ENCODE measurements at places on chromosomes 5 and 9.

DNA sequence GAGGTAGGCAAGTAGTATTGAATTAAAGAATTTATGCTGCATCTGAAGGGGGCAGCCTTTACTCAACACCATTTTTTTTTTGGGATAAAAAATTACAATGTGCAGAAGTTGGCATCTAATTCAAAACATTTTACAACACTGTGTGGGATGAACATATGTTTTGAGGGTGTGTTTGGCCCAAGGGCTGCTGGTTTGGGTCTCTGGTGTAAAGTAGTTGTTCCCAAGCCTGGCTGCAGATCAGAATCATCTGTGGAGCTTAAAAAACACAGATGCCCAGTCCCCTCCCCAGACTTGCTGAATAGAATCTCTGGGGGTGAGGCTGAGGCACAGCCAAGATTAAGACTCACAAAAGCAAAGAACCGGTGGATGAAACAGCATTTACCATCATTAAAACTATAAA is 33.0 kb upstream of the PDZD2 start:
- no peak for DNase-seq

DNA sequence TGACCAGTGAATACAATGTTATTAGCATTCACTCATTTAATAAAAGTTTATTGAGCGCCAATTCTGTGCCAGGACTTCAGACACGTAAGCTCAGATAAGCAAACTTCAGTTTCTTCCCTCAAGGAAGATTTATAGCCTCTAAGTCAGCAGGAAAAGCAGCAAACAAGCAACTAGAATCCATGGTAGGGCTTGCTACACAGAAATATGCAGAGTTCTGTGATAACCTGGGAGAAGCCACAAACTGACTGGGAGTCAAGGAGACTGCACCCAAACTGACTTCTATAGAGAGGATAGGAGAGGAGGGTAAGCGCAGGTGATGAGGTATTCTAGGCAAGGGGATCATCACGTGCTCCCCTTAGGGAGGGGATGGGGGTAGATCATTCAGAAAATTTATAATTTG is 1.4 kb upstream of the OGN start:
- DNase-seq = no peak

DNA sequence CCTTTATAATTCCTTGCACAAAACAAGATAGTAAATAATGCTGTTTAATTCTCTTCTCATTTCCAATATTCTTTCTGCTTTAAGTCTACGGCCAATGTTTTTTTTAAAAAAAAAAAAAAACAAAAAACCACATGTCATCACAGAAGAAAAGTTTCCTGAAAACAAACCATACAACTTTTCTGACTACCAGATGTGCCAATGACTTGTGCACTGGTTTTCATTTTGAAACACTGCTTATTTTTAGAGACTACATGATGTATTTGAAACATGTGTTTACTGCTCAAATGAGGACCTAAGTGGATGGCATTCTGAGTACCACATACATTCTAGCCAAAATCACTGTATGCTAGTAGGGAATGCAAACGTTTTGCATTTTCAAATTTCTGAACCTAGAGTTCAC is 167.9 kb downstream of the GLIS3 start:
- DNase-seq = no peak

- DNase-seq = no peak
These were observed 324.1 kb downstream of the CDH10 start for GRCh38 chr5:24320643-24321042.

- no peak for DNase-seq
These were observed 599.7 kb upstream of the FTMT start for GRCh38 chr5:121251954-121252353.

DNA sequence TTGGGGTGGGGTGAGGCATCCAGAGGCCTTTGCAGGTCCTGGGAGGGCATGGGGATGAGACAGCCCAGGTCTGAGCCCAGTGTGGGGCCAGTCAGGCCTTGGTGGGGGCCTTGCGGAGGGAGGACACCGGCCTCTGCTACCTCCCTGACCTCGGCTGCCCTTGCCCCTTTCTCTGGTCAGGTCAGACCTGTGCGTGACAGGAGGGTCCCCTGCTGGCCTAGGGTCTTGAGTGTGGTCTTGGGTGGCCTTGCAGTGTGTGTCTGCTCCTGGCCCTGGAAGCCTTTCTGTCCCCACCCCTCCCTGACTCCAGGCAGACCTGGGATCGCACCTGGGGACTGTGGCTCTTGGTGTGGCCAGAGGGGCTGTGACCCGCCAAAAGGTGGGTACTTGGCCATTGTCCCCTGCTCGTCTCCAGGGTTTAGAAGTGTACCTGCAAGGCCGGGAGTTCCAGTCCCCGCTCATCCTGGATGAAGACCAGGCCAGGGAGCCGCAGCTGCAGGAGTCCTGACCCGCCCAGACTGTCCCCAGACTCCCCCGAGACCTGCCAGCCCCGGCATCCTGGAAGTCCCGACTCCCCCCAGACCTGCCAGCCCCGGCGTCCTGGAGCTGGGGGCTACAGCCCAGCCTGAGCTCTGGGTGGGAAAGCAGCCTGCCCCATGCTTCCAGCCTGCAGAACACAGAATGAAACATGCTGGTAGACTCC is 4.4 kb upstream of the MAN1B1 start:
- DNase-seq = no peak

DNA sequence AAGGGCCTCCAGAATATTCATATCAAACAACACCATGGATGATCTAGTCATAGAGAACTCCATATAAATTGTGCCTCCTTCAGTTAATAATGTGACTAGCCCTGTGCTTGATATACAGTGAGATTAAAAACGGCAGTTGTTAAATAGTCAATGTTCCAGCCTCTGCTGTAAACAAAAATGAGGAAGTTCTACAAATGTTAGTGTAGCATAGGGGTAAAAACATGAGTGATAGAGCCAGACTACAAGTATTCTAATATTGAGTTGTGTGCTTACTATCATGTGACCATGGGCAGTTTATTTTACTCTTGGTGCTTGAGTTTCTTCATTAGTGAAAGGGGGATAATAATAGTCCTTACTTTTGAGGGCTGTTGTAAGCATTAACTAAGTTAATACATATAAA is 43.3 kb upstream of the SLCO6A1 start:
- no peak for DNase-seq

DNA sequence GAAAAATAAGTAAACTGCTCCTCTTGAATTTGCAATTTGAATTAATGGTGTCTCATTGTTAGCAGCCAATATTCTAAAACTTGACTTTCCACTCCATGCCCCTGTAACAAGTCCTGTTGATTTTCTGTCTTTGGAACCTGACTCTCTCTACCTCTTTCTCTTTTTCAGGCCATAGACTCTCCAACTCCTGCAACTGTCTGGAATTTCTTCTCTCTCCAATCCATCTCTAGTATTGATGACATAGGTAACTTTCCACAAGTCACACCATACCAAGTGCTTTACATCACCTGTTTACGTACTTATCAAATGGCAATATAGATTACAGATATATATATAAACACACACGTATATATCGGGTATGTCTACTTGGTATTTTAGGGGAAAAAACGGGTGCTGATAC is 923 bp downstream of the C5orf34 start:
- no peak for DNase-seq

DNA sequence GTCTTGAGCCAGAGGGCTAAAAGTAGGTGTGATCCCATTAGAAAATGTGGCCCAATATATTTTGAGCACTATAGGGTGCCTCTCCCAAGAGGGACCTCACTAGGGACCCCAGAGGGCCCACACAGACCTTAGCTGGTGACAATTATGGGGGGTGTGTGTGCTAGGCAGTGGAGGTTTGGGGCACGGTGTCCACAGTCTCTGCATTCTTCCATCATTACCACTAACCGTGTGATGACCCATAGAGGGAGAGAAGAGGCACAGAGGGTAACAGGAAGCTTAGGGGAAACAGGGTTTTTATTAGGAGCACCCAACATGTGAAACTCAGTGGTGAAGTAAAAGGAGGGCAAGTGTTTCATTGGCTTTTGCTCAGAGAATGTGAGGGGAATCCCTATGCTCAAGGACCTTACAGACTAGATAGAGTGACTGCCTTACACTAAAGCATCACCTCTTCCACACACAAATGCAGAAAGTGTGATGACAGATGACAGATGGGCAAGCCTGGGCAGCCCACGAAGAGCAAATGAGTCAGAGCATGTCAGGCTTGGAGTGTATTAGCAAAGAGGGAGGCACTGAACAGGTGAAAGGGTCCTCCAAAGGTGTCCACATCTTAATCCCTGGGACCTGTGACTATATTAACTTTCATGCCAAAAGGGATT is 2.5 kb upstream of the ACTL7A start:
- DNase-seq = no peak

DNA sequence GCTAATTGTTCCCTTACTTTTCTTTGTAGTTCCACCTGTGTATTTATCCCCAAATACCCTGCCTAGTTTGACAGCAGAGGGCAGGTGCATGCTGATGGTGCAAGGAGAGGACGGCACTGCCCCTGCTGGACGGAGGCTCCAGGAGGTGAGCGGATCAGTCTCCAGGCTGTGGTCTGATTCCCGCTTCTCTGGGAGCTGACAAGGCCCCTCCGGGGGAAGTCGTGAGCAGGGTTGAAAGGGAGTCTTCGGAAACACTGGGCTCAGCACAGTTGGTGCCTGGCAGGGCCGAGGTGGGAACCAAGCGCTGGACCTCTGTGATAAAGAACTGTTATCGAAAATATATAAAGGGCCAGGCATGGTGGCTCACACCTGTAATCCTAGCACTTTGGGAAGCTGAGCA is 52.9 kb downstream of the RASGEF1C start:
- no peak for DNase-seq

GRCh38 chr9:117462861-117463260 is 48.0 kb upstream of the ASTN2 start:
- no peak for DNase-seq

- no peak for DNase-seq
These were observed 63.3 kb downstream of the RGS3 start for GRCh38 chr9:113526841-113527240.

GRCh38 chr9:119284118-119284517 is 85.1 kb downstream of the BRINP1 start:
- DNase-seq = no peak

GRCh38 chr9:88775559-88775958 is 215.7 kb upstream of the S1PR3 start:
- no peak for DNase-seq

GRCh38 chr5:89327608-89328007 is 444.6 kb upstream of the MEF2C start:
- no peak for DNase-seq

GRCh38 chr5:64972591-64972990 is 203.9 kb downstream of the CWC27 start:
- DNase-seq = no peak

DNA sequence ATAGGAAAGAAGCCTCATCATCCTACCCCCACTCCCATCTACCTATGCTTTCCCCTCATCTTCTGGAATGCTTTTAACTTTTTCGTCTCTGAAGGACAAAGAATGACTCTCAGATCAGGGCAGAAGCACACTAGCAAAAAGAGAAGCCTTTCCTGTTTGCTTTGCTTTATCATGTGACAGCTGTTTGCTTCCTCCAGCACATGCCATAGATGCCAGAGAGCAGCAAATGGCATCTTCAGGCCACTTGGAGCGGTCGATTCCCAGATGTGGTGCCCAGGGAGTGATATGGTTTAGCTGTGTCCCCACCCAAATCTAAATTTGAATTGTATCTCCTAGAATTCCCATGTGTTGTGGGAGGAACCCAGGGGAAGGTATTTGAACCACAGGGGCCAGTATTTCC is 294.8 kb downstream of the GADD45G start:
- no peak for DNase-seq

DNA sequence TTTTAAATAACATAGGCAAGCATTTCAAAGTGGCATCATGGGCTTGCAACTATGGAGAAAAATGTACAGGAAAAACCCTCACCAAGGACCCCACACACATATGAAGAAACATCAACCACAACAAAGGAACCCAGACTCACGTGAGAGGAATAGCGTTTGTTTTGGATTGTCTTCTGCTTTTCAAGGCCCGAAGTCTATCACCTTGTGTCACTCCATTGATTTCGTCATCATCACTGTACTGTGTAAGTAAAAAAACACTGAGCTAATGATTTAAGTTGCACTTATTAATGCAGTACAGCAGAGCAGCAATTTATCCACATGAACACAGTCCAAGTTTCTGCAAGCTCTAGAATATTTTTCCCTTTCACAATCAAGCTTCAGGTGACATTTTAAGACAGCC is 72.4 kb downstream of the HABP4 start:
- DNase-seq = no peak

GRCh38 chr9:133989625-133990365 is 2.3 kb downstream of the VAV2 start:
- no peak for DNase-seq

GRCh38 chr9:16715404-16715803 is 155.1 kb downstream of the BNC2 start:
- no peak for DNase-seq

DNA sequence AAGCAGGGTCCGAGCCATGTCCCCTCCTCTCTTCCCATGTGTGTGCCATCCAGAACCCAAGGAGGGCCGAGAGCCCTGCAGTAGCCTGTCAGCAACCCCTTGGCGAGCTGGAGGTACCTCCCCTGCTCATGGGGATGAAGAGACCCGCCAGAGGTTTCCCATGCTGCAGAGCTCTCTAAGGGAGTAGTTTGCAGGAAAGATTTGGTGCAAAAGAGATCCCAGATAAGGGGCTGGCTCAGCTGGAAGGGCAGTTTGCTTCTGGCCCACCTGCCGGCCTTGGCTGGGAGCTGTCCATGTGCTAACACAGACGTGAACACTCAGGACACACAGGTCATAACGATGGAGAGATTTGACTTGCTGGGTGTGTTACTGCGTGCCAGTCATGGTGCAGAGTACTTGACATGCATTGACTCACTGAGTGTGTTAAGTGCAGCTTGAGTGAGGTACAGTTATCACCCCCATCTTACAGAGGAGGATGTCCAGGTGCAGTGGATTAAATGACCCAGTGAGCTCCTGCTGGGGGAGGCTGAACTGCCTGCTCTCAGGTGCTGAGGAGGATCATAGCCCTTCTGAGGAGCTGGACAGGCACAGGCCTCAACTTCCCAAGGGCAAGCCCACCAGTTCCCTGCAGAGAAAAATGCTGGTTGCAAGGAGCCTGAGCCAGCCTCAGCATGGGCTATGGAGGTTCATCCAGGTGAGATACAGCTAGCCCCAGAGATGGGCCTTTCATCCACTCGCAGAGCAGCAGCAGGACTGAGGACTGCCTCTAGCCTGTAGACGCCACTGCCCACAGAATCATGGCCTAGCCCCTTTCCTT is 6.3 kb upstream of the SLC25A48 start:
- no peak for DNase-seq

Measured in CD4-positive, alpha-beta T cell treated with Interleukin-15 for 4 hours (primary cell).